ENCODE measurements at places on chromosomes 3 and 15.

DNA sequence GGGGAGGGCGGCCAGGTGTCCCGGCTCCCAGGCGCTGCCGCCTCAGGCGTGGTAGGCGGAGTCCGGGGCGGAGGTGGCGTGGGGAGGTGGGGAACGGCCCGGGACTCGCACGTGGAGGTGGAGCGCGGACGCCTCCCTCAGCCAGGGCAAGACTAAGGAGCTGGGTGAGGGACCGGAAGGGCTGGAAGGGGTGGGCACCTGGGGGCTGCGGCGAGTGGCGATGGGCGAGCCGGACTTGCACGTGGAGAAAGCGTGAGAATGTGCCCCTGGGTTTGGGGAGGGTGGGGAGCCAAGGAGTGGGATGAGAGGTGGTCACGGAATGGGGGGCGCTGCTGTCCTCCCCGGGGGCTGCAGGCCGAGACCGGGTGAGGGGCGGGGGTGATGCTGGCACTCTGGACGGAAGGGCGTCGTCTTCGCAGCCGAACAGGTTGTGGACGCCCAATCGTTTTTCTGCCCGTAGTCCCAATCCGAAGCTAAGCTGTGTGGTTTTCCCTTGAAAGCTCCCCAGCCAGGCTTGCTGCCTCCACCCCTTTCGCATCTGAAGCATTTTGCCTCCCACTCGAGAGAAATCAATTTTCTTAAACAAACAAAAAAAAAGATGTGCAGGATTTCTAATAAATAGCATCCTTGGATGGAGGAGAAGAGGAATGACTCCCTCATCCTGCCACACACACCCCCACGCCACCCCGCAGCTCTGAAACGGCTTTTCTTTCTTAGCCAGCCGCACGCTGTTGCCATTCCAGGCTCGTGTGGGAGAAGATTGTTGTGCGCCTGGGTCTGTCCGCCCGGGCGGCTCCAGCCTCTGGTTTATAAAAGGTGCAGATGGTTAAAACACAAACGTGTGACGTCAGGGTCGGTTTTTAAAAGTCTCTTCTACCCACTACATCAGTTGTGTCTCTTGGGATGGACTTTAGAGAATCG is 62.5 kb upstream of the ANKRD28 start:
- DNase-seq, result peak; percentile 47

DNA sequence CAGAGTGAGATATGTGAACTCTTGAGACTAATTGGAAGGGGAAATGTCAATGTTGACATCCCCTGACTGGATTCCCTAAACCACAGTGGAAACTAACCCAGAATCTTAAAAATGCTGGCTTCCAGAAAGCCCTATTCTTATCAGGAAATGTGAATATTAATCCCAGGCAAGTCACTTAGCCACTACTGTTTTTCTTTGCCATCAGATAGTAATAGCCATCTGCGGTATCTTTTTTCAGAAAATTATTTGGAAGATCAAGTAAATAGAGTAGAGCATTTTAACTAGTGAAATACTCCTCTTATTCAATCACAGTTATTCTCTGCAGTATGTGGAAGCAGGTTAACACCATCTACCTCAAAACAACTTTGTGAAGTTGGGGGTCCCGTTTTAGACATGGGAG is 318.9 kb downstream of the RORA start:
- DNase-seq, result no peak

DNA sequence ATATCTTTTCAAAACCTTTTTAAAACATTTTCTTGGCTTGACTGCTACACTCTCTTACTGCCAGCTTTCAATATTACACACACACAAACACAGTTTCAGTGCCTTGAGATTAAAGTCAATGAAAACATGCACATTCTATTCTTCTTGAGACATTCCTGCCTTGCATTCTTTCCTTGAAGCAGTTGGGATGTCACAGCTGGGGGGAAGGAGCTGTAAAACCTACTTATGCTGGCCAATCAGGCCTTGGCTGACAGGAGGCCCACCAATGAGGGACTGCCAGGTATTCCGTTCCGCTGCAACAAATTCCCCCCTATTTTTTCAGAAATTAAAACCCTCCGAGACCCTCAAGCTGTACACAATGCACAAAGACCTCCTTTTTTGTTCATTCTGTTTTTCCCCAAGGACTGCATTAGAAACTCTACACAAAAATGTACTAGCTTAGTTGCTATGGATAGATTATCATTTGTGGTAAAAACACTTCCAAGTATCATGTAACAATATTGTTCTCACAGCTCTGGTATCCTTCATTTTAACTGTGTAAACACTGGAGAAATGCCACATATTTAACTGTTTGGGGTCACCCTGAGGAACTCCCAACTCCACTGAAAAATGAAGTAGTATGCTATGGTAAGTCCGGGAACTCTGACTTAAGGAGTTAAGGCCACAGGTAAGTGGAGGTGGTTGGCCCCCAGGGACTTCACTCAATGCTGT is 18.5 kb downstream of the FSTL1 start:
- peak; percentile 95 for DNase-seq

- no peak for DNase-seq
Measured at GRCh38 chr15:29127506-29128430, 141.9 kb downstream of the NSMCE3 start.

GRCh38 chr15:101276501-101277037 is 716 bp downstream of the SELENOS start:
- peak; percentile 63 for DNase-seq

DNA sequence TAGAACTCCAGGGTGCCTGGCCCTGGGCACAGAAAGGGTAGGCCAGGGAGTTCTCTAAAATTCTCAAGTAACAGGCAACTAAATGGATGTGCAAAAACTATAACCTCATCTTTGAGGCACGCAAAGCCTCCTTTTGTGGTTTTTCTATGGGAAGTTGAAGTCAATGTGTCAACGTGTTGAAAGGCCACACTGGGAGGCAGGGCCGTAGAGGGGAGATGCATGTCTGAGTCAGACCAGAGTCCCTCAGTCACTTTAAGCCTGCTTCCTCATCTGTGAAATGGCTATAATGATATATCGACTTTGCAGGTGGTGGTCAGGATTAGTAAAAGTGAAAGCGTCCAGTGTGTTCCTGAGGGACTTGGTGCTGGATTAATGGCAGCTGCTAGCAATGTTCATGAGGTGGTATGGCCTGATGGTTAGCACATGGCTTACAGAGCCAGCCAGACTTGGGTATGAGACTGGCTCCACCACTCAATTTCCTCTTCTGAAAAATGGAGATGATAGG is 17.0 kb downstream of the TGM5 start:
- peak; percentile 77 for DNase-seq

DNA sequence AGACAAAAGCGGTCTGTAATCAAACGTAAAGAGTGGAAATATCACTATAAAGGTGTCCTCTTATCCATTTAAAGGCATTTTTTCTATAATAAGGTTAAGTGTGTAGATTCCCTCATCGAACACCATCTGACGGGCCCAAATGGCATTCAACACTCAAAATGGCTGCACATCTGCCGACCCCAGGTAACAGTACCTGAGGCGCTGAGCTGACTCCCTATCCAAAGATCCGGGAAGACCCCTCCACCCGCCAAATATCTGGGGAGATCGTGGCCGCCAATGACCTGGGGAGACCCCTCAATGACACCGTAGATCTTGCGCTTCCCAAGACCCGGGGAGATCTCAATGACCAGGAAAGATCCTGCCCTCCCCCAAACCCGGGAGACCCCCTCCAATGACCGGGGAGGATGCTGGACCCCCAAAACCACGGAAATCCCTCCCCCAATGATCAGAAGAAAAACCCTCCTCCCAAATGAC is 476 bp downstream of the IP6K2 start:
- DNase-seq, result no peak

DNA sequence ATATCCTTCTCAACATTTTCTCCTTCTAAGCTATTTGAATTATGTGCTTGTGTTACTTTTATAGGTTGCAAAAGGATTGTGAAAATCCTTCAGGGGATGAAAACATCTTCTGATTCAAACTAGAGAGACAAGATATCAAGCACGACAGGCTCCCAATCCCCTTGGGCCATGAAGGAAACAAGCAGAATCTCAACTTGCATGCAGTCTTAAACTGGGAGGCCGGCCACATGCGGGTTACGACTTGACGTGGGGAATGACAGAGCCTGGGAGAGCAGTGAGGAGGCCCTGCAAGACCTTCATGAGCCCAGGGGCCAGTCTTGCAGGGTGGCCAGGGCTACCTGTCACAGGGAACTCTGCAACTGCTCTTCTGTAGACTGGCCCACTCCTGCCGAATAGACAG is 94.4 kb downstream of the SCN11A start:
- DNase-seq, result no peak

DNA sequence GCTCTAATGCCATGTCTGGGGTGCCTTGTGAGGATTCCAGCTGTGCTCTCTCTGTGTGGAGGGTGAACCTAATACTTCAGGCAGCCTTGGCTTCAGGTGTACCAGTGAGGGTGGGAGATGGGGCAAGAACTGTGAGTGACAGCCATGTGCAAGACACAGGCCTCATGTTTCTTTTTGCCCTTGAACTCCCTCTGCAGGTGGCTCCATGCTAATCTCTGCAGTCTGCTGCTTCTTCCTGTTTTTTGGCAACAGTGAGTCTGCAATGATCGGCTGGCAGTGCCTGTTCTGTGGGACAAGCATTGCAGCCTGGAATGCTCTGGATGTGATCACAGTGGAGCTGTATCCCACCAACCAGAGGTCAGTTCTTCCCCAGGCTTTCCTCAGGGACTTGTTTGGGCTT is 189.3 kb downstream of the SV2B start:
- no peak for DNase-seq

DNA sequence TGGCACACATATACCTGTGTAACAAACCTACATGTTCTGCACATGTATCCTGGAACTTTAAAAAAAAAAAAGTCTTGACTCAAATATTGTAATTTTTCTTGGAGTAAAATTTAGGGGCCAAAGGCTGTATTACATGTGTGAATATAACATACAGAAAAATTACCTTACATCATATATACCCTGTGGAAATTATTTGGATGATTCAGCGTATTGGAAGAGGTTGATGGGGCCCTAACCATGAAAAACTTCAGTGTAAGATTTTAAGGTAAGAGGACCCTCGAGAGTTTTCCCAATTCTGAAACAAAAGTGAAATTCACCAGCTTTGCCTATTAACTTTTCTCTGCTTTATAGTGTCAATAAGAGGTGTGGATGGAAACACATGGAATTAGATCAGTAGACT is 56.4 kb downstream of the UBE2E2 start:
- no peak for DNase-seq

GRCh38 chr3:139286825-139287224 is 57.0 kb upstream of the MRPS22 start:
- DNase-seq, result no peak

- peak; percentile 32 for DNase-seq
Measured at GRCh38 chr3:101010296-101010695, 17.1 kb upstream of the ABI3BP start.

DNA sequence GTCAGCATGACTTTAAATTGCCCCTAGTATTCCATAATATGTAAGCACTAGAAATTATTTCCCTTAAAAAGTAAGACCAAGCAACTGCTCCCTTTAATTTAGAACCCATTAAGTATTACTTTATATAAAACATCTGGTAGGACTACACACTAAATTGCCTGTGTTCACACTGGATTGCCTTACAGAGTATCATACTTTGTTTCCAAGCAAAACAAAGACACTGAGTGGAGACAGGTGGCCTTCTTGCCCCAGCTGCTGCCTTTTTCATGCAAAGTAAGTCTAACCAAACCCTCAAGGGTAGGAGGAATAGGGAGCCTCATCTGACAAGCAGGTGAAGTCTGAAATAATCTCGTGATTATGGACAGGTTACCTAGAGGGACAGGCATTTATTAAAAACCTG is 87.3 kb downstream of the PEX5L start:
- DNase-seq, result no peak

GRCh38 chr3:32325927-32326326 is 65.7 kb upstream of the CMTM7 start:
- DNase-seq, result no peak

GRCh38 chr15:101165905-101166471 is 85.9 kb downstream of the CHSY1 start:
- no peak for DNase-seq

- DNase-seq, result no peak
Measured at GRCh38 chr3:136110481-136110880, 85.7 kb downstream of the MSL2 start.

DNA sequence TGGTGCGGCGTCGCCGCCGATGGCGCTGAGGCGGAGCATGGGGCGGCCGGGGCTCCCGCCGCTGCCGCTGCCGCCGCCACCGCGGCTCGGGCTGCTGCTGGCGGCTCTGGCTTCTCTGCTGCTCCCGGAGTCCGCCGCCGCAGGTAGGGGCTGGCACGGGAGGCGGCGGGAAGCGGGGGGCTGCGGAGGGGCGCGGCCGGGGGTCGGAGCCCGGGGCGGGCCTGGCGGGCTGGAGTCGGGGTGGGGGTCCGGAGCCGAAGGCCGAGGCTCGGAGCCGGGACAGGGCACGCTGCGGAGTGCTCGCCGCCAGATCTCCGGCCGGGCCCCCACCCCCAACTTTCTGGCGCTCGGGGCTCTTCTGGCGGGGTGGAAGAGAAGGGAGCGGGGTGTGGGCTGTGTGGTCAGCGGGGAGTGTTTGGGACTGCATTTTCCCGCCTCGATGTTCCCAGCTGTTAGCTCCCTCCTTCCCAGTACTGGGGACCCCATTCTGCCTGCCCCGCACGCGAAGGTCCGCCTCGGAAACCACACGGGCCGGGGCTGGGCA is 299 bp downstream of the TYRO3 start:
- DNase-seq, result no peak

DNA sequence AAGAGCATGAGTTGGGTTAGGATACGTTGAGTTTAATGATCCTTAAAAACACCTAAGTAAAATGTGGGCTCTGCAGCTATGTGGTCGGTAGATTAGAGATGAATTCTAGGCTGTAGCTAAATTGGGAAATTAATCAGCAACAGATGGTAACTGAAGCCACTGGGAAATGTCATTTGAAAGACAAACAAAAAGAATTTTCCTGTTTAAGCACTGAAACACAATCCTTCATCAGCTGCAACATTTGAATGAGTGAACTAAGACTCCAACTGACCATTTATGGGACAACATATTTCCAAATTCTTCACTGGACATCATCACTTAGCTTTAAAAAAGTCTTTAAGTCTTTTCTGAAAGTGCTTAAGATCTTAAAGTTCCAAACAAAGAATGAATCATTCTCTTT is 226.9 kb downstream of the ZNF385D start:
- no peak for DNase-seq

DNA sequence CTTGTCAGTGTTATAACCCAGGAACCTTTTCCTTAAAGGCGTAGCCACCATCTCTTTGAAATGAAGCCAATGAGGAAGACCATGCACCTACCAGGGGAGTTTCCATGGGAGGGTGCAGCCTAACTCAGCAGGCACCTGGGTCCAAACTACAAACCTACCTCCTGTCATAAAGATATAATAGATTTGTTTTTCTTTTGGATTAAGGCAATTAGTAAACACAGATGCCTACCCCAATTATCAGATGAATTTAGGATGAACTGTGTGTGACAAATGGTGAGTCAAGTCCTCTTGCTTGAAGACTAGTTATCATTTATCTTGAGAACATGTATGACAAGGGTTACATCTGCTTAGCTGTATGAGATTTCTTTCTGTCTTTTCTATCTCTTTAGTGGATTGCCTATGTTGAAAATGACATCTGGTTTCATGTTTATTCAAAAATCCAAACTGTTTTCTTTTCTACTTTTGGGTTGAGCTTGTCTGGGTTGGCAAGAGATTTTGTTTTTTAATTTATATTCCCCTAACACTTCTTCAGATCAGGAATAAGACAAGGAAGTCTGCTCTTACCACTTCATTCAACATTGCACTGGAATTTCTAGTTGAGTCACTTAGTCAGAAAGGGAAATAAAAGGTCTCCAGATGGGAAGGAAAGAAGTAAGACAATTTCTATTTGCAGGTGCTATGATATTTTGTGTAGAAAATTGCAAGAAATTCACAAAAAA is 149.9 kb downstream of the NEK10 start:
- peak; percentile 31 for DNase-seq

- DNase-seq, result peak; percentile 42
Measured at GRCh38 chr3:123841476-123842238, 42.5 kb downstream of the MYLK start.

- DNase-seq, result peak; percentile 10
Measured at GRCh38 chr3:124552224-124552623, 178.0 kb upstream of the UMPS start.
